ENCODE measurements at places on chromosomes 7 and 10.

DNA sequence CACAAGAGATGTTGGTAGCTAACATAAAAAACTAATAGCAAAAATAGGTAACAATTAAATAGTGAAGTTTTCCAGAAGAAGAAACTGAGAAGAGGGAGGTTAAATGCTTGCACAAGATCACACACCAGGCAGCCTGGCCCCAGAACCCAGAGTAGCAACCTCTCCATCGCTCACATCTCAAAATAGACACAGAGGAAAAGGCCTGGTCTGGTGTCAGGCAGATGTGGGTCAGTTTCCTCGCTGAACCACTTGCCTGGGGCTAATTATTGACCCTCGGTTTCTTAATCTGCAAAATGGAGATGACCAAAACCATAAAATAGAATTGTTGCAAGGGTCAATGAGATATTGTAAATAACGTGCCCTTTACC lies 44.5 kb upstream of the STK17A start:
- no peak for DNase-seq

DNA sequence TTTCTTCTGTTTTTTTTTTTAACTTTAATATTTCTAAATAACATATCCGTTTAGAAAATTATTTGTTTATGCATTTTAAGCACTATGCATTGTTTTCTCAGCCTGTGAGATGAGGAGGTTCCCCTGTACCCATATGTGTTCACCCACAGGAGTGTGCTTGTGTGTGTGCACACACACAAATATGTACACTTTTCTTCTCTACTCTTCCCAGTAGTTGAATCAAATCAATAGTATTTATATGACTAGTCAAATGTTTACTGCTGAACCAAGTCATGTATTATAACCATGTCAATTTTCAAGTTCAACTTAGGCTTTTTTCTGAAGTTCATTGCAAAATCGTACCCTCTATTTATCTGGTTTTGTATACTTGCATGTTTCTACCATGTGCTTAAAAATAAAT lies 37.3 kb downstream of the HDAC9 start:
- no peak for DNase-seq

DNA sequence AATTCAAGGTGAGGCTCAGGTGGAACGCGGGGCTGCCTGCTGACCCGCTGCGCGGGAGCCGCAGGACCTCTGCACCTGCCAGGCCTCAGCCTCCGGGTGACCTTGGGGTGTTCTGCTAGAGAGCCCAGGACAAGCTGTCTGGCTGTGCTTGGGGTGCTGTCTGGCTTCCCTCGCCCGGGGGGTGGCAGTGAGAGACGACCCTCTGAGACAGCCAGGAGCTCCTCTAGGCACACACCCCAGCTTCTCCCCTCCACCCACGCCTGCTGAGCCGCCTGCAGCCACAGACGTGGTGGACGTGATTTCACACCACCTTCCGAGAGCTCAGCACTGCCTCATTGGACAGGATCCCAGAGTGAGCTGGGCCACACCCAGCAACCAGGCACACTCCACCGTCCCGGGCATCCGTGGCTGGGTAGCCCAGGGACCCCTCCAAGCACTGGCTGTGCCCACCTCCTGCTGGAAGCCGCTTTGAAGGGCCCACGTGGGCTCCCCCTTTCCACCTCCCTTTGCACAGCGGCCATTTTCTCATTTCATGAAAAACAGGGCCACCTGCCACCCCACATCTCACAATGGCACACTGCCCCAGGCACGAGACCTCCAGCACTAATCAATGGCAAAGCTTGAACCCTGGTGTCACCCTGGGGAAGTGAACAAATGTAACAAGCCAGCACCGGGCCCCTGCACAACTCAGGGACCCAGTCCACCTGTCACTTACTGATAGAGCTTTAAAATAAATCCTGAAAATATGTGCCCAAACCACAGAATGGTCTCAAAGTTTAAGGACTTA lies 35.0 kb downstream of the ZFAND2A start:
- no peak for DNase-seq

DNA sequence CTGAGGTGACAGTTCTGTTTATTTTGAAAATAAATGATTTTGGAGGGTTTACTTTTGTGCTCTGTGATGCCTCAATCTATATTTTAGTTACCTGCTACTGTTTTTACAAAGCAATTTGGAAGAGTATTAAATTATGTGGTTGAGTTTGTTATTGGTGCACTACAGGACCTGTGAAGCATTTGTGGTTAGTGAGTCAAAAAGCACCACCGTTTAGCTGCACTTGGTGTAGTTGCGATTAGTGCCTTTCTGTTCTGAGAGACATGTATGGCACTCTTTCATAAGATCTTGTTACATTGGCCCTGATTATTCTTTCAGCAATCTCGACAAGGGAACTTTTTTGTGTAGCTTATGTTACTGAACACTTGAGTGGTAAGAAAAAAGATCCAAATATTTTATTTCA lies 132.2 kb downstream of the BBS9 start:
- DNase-seq, result no peak

DNA sequence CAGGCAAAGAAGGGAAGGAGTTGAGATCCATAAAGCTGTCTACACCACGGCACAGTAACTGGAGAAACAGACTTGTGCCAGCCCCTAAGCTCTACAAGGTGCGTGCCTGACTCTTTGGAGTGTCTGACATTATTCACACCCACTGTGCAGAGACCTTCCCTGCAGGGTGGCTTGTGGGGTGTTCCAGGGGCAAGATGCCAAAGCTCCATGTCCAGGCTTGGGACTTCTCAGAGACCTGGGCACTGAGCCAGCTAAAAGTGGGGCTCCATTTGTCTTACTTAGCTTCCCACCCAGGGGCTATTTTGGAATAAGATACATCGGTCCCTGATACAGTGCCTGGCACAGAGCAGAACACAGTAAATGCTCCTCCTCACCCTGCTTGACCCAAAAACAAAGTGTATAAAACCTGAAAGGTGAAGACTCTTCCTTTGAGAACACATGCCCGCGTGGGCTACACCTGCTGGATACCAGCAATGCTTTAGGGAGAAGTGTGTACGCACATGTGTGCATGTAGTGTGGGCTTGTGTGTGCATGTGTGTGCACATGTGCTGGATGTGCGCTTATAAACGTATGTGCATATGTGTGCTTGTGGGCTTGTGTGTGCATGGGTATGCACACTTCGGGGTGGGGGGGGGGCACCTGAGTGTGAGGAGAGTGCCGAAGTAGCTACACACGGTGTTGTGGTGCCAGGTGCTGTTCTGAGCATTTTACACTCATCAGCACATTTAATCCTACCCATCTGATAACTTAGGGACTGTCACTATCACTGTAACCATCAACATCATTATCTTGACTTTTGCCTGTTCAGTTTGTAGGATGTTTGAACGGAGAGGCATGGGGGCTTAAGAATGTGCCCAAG lies 143.0 kb downstream of the ARHGAP22 start:
- DNase-seq, result no peak

DNA sequence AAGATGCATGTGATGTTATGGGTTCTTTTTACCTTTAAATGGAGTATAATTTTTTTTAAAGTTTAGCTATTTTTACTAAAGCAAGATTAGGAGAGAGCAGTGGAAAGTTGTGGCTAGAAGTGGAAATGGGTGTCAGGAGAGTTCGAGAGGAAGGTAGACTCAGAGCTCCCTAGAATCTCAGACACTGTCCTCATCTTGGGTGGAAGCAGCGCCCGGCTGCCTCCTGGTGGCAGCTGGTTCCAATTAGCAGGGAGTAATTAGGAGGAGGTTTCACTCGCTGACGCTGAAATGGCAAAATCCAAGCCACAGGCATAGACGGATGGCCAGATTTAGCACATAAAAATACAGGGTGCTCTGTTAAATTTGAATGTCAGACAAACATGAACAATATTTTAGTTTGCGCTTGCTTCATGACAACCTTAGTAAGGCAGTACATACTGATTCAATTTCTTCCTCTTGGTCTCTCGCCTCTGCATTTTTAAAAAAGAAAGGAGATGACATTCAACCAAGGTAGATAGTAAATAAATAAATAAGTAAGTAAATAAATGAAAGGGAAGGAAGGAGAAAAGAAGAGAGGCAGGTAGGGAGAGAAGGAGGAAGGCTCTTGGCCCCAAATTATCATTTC lies 58.5 kb downstream of the LGI1 start:
- DNase-seq, result peak; percentile 76

- no peak for DNase-seq
These were observed 125.1 kb upstream of the GPR22 start for GRCh38 chr7:107344799-107345198.

- no peak for DNase-seq
These were observed 484.7 kb downstream of the PTPRN2 start for GRCh38 chr7:158102897-158103296.

GRCh38 chr7:12237007-12237406 lies 25.9 kb downstream of the TMEM106B start:
- no peak for DNase-seq

DNA sequence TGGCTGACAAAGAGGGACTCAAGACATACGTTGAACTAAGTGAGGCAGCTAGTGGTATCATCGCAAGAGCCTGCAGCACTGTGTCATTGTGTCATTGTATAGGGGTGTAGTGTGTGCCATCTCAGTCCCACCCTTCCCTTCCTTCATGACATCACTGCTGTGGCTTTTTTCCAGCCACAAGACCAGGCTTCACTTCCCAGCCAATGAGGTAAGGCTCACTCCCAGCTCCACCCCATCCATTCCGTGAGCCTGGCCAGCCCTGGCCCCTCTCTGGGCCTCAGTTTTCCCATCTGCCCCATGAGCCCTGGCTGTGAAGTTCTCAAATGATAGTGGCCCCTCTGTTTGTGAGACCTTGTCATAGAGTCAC lies 134.3 kb upstream of the ZMIZ1 start:
- no peak for DNase-seq

DNA sequence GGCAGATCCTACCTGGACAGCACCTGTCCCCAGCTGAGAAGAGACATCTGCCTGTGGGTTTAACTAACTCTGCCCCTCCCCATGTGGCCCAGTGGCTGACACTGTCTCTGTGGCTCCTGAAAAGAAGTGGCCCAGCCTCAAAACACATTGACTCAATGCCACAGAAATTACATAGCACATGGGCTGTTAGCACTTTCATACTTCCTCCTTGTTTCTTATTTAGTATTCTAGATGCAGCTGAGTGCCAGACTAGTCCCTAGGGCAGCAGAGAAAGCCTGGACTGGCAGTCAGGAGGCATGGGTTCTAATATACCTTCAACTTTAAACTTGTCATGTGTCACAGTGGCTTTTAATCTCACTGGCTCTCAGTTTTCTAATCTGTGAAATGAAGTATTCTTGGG lies 171.0 kb downstream of the TRIL start:
- DNase-seq, result no peak

- DNase-seq, result no peak
These were observed 9.0 kb upstream of the CABCOCO1 start for GRCh38 chr10:61653699-61654098.

GRCh38 chr10:61896854-61897661 lies 4.4 kb upstream of the ARID5B start:
- DNase-seq, result peak; percentile 63

All from foreskin fibroblast (primary cell).